ENCODE measurements at places on chromosomes 2 and 18.

DNA sequence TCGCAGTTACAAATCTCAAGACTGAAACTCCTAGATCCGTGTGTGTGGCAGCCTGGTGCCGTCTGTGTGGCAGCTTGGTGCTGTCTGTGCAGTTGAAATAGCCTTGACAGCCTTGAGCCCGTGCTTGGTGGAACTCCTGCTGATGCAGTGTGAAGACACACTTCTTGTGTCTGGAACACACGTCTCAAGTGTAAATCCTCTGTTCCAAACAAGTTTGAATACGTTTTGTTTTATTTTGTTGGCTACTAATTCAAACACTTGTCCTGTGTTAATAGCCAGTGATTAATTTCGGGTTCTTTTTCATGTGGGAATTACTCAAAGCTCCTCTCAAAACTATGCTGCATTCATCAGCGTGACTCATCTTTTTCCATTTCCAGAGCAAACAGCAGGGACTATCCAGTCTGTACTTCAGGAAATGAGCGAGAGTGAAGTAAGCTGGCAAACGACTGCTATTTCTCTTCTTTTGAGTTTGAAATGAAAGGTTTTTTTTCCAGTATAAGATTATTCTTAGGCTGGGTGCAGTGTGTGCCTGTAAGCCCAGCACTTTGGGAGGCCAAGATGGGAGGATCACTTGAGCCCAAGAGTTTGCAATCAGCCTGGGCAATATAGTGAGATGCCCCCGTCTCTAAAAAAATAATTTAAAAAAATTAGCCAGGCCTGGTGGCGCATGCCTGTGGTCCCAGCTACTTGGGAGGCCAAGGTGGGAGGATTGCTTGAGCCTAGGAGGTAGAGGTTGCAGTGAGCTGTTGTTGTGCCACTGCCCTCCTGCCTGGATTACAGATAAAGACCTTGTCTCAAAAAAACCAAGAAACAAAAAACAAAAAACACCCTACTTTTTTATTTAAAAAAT, 152.9 kb downstream of the SPP2 start:
- DNase-seq: no peak

GRCh38 chr18:47120428-47120827, 29.9 kb downstream of the HDHD2 start:
- no peak for DNase-seq

GRCh38 chr2:9844036-9844483, 786 bp downstream of the TAF1B start:
- DNase-seq: no peak

DNA sequence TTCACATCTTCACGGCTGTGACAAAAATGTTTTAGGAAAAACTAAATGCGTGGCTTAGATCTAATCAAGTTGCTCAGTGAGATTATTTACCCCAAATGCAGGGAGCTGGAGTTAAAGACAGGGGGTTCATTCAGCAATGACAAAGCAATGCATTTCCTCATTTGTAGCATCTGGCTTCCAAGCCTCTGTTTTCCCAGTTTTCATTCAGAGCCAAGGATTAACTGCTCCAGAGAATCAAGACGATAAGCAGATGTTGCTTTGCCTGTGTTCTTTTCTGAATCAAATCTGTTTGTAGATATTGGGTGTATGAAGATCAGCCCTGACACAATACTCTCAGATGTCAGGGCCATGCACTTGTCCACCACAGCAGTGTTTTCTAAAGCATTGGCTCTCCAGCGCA, 147.4 kb upstream of the SIX2 start:
- DNase-seq: no peak

GRCh38 chr2:178194600-178195389, 483 bp downstream of the OSBPL6 start:
- peak; percentile 93 for DNase-seq

- no peak for DNase-seq
Measured at GRCh38 chr2:106523976-106524665, 37.0 kb downstream of the CD8B2 start.

DNA sequence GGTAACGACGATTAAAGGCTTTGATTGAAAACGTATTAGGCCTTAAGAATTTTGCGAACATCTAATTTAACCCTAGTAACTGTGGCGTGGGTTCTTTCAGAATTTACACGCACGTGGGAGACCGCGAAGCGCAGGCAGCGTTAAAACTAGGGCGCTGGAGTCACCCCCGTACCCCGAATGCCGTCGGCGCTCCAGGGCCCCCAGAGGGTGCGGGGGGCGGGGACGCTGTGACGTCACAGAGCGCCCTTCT, 673 bp upstream of the SMCHD1 start:
- DNase-seq: no peak

DNA sequence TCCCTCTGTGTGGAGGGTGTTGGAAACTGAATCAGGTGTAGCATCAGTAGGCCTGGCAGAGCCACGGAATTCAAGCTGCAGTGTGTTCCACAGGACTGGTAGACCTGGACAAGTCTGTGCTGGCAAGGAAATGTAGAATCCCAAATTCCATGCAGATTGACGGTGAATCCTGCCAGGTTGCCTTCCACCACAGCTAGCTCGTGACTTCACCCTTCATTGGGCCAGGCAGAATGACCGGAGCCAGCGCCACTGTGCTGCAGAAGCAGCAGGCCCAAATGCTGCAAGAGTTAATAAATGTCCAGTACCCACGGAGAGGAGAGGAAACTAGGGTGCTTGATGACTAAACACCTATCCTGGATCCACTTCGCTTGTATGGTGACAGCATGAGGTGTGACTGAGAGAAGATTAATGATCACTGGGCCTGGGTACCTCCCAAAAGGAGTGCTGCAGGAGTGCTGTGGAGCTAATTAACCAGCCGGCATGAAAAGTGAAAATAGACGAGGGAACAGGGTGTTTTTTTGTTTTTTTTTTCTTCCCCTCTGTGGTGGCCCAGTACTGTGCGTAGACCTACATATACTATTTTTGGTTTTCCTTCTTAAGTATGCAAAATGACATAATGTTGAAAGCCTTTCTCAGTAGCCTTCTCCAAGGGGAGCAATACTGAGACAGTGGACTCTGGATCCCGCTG, 122.2 kb downstream of the TANC1 start:
- no peak for DNase-seq

- DNase-seq: no peak
Measured at GRCh38 chr2:176699644-176700043, 430.4 kb downstream of the MTX2 start.

GRCh38 chr2:189477756-189478155, 36.5 kb downstream of the WDR75 start:
- DNase-seq: no peak

GRCh38 chr2:217282531-217282930, 422.7 kb upstream of the TNP1 start:
- DNase-seq: no peak

GRCh38 chr2:170716851-170717598, 1.9 kb downstream of the SP5 start:
- peak; percentile 80 for DNase-seq

GRCh38 chr2:38146275-38146906, 70.4 kb upstream of the CYP1B1 start:
- DNase-seq: peak; percentile 70

- peak; percentile 37 for DNase-seq
Measured at GRCh38 chr2:85188852-85189251, 55.7 kb downstream of the TCF7L1 start.

DNA sequence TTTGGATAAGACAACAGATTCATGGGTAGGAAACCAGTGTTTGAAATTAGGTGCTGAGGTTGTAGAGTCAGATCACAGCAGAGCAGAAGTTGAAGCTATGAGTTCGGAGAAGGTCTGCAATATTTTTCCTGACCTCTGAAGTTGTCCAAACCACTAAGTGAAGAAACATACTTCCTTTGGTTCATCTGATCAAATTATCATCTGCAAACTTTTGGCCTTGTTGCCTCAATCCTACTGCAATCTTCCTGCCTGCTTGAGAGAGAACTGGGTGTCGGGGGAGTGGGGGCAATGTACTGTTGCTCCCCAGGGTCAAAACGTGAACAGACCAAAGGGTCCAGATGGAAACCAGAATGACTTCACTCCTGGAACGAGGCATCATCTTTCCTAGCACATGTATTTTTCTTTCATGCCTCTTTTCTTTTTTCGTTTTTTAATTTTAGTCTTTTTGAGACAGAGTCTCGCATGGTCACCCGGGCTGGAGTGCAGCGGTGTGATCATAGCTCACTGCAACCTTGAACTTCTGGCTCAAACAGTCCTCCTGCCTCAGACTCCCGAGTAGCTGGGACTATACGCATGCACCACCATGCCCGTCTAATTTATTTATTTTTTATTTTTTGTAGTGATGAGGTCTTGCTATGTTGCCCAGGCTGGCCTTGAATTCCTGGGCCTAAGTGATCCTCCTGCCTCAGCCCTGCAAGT, 42.7 kb downstream of the RAB31 start:
- no peak for DNase-seq

DNA sequence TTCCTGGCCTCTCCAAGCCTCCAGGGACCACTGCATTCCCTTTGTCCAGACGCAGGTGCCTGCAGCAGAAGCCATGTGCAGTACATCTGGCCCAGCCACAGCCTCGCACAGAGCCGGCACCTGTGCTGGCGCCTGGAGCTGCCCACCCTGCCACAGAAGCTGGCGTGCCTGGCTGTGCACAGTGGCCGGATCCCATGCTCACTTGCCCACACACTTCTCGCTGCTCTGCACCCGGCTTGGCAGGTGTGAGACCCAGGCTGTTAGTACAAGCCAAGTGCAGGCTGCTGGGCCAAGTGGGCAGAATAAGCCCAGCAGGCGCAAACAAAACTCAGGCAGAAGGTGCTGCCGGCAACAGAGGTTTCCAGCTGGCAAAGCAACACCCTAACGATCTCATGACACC, 124.5 kb upstream of the CCDC150 start:
- no peak for DNase-seq

DNA sequence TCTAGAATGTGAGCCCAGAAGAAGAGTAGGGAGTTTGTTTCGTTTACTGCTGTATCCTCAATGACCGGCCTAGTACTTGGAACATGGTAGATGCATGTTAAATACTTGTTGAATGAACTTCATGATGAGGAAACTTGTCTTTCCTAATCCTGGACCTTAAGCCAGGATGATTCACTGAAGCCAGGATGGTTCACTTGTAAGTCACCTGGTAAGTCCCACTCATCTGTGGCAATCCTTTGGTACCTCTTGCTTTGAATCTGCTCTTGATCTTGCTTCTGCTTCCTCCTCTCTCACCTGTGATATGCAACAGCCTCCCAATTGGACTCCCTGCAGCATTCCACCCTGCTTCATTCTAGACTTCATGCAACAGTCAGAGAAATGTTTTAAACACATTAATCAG, 43.6 kb downstream of the QPCT start:
- no peak for DNase-seq

DNA sequence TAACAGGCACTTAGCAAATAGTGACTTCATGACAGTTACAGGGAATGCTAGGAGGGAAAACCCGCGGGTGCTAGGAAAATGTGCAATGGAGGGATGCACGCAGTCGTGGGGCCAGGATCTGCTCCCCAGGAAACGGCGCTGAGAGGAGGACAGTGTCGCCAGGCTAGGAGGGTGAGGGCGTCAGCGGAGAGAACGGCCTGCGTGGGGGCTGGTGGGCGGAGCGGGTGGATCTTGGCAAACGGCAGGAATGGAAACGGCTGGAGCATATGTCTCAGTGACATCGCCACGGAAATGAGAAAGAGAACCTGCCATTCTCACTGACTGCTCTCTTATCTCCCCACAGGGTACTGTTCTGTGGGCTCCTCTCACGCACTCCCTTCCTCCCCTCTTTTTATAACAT, 478.5 kb upstream of the ID2 start:
- no peak for DNase-seq

DNA sequence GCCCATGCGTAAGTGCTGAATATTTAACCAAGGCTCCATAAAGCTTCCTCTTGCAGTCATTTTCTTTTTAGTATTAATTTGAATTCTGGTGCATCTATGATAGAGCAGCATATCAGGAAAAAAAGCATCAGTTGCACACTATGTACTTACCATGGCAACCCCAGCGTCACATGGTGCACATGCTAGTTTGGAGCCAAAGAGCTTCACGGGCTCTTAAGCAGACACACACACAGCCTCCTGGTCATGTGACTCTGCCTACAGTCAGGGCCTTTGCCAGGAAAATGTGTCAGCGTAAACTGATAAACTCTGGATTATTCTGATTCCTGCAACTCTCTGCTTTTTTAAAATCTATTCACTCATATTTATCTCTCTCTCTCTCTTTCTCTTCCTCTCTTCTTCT, 30.2 kb downstream of the NYAP2 start:
- DNase-seq: peak; percentile 4

DNA sequence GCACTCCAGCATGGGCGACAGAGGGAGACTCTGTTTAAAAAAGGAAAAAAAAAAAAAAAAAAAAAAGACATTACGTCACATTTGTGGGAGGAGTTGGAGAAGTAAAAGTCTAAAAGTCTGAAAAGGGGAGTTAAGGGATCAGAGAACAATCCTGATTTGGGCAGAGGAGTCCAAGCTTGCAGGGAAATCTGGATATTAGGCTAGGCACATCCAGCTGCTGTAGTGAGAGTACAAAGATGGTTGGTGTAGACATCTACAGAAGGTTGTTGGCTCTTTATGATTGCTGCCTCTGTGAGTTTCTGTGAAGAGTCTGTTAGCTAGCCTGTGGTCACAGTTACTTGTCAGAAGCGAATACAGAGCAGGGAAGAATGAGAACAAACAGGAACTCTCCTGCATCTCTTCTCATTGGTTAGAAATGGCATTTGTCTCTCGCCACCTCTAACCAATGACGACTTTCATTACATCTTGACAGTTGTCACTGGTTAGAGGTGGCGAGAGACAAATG, 3.3 kb upstream of the OSBPL6 start:
- DNase-seq: no peak

Measured in right kidney (tissue), 9 donors.